GM12865 (cell line): ENCODE measurements at places on chromosomes 3 and 15.
A peak's percentile ranks its signal among the peaks of the same experiment; 100 is the strongest.

DNA sequence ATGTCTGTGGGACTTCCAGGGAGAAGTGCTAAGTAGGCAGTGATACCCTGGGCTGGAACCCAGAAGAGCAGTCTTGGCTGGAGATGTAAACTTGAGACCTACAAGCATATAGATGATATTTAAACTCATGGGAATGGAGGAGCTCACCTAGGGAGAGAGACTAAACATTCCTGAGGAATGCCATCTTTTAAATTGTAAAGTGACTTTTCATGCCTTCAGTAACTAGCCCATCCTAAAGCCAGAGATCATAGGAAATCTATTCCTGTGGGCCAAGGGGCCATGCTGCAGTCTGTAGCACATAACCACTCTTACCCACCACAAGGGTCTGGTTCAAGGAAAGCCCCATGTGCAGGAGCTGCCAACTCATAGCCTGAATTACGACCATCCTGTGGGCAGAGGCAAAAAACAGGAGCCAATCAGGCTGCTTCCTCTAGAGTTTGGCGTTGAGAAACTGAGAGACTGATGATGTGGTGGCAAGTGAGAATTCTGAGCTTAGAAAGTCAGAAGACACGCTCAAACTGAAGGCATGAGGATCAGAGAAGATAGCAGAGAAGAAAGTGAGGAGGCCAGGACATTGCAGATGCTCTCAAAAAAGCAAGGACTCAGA, 37.5 kb downstream of the CTDSPL start:
- peak; percentile 78 for DNase-seq

DNA sequence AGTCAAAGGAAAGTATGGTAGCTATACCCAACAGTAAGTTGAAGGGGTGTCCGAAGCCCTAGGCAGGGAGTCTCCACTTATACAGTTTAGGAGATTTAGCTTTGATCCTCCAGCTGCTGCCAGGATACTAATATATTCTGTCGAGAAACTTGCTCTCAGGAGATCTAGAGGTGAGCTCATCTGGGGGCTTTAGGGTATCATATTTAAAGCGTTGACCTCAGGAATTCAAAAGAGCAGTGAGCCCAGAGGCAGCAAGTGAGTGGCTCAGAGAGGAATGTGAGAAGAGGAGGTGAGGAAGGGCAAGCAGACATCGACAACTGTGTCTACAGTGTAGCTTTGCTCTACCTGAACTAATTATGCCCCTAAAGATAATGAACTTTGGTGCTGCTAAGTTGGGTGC, 245.1 kb upstream of the LRTM1 start:
- no peak for DNase-seq

- no peak for DNase-seq
These were observed 135.0 kb upstream of the FAM3D start for GRCh38 chr3:58801541-58801940.

DNA sequence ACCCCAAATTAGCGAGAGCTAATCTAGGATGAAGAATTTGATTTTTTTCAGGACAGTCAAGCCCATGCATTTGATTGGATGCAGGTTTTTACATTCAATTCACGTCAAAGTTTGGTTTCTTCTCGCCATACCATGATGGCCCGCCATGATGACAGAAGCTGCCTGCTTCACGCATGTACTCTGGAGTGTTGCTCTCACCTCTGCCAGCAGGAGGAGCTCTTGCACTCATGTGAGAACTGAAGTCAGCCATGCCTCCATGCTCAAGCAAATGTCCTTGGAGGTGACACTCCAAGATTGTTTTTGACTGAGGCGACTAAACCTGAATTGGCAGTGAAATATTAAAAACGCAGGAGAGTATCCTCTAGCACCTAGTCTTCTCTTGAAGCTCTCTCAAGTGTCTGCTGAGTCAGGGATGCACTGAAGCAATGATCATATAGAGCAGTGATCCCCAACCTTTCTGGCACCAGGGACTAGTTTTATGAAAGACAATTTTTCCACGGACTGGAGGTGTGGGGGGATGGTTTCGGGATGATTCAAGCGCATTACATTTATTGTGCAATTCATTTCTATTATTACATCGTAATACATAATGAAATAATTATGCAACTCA, 120.9 kb downstream of the SAMMSON start:
- DNase-seq: peak; percentile 92

GRCh38 chr3:105700575-105700974, 168.2 kb downstream of the CBLB start:
- no peak for DNase-seq

GRCh38 chr15:81197688-81198281, 1.1 kb downstream of the IL16 start:
- no peak for DNase-seq

- peak; percentile 48 for DNase-seq
These were observed 106.3 kb upstream of the RNU6-1 start for GRCh38 chr15:67945951-67946700.

DNA sequence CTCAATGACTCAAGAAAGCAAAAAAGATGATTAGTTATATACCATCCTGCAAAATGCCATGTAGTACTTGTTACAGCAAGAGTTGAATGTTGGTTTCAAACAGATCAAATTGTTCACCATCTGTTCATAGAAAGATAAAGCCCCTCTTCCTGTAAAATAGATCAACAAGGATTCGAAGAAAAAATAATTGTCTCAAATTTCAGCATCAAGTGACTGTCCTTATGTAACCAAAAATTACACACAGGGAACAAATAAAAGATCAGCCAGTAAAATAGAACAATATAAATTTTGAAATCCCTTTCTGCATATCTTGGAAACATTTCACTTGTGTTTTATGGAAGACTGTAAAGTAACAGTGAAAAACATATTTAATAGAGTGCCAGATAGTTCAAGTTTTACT, 165.1 kb upstream of the STAC start:
- no peak for DNase-seq

DNA sequence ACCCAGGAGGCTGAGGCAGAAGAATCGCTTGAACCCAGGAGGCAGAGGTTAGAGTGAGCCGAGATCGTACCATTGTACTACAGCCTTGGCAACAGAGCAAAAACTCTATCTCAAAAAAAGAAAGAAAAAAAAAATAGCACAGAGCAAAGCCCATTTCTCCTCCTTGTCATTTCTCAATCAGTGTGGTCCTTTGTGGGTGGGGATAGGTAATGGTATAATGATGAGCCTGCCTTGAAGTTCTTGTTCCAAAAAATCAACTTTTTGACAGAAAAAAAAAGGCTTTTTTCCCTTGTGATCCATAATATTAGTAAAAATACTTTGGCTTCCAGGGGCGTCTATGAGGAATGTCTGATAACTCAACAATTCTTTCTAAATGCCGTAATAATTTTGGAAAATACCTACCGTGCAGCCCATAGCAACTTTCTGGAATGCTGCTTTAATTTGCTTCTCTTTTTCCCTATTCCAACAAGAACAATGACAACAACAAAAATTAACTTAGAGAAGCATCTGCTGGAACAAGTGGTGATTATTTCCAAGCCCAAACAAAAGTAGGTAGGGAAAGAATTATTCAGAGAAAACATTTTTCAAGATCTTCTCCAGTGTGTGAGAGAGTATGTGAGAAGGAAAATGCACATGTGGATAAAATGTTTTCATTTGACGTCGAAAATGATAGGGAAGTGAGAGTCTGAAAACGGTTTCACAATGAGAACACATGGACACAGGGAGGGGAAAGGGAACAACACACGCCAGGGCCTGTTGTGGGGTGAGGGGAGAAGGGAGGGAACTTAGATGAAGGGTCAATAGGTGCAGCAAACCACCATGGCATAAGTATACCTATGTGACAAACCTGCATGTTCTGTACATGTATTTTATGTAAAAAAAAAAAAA, 337.8 kb downstream of the RBMS3 start:
- no peak for DNase-seq

DNA sequence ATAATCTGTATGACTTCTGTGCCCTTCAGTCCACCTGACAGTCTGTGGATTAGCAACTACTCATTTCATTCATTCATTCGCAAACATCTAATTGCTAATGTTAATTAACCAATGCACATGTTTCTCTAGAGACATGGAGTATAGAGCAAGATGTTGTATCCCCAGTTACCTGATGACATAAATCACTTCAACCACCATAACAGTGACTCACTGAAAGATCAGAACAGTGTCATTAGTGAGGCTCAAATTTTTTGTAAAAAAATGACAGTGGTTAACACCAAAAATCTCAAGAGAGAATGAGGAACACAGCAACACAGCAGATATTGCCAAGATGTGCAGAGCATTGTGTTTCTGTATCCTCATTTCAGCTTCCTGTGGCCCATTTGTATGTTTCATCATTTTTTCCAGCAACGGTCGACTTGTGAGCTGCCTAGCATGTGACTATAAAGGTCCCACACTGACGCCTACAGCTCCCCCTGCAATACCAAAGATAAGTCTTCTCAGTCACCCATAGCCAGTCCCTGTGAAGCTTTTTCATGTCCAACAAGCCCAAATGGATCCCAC, 3.7 kb upstream of the PLD1 start:
- peak; percentile 63 for DNase-seq

GRCh38 chr15:98160236-98160635, 199.7 kb downstream of the ARRDC4 start:
- DNase-seq: peak; percentile 69

DNA sequence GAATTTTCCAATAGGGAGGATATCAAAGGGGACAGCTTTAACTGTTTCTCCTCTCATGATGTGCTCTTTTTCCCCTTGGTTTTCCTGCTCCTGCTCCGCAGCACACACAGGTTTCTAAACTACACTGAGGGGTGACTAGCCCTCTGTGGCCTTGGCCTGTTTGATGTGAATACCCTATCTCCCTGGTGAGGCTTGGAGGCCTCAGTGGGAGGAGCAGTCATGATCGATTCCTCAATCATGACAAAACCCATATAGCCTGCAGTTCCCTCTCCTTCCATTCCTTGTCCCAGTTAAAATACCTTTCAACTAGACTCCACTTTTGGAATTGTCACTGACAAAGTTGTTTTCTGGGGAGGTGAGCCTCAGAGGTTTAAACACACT, 24.0 kb upstream of the USP3 start:
- no peak for DNase-seq

- no peak for DNase-seq
These were observed 30.8 kb downstream of the CHCHD4 start for GRCh38 chr3:14093831-14094230.

GRCh38 chr3:161423911-161424522, 52.7 kb upstream of the SPTSSB start:
- peak; percentile 26 for DNase-seq

- DNase-seq: no peak
These were observed 54.0 kb upstream of the POLR2M start for GRCh38 chr15:57652481-57652880.

DNA sequence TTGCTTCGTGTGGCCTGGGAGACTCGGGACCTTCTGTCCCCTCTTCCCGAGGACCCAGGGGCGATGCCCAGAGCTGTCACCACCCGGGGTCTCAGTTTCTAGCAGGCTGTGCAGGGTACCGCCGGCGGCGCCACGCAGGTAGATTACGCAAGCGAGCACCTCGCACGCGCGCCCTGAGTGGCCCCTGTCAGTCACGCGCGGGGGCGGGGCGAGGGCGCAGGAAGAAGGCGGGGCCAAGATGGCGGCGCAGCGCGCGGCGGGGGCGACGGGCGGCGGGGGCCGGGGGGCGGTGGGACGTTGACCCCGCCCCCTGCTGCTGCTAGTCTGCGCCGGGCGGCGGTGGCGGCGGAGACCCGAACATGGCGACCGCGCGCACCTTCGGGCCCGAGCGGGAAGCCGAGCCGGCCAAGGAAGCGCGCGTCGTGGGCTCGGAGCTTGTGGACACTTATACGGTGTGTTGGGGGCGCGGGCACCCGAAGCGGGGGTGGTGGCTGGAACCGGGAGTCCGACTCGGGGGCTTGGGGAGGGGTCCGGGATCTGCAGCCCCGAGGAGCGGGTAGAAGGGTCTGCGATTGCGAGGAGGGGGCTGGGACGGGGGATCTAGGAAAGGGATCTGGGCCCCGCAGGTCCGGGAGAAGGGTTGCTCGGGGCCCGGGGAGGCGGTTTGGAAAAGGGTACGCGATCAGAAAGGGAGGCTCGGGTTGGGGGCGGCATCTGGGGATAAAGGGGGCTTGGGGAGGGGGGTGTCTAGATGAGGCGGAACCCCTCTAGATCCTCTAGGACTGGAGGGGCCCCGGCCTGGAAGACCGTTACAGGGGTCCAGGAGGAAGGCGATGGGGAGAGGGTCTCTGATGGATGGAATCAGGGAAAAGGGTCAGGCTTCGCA, at the start of gene NISCH:
Gene NISCH, plus strand, starts transcription at position 322 of the 886 bp plus-strand sequence. Its CDS starts 38 bp downstream, at position 360.
- DNase-seq: peak; percentile 93

GRCh38 chr15:74242441-74243185, 6.5 kb downstream of the CCDC33 start:
- no peak for DNase-seq

DNA sequence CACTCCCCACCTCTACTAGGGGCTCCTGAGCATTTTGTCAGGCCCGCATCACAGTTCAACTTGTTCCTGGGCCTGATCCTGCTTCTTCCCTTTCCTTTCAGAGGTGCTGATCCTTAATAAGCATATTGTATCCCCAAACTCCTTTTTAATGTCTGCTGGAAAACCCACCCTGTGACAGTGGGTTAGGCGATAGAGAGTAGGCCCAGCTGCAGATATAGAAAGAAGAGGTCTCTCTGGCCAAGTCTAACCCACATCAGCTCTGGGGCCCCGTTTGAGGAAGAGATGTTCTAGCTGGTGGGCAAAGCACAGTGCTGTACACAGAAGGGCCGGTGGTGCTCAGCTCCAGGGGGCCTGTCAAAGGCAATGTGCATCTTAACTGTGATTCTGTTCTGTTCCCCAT, 34.3 kb upstream of the ST6GAL1 start:
- DNase-seq: no peak

DNA sequence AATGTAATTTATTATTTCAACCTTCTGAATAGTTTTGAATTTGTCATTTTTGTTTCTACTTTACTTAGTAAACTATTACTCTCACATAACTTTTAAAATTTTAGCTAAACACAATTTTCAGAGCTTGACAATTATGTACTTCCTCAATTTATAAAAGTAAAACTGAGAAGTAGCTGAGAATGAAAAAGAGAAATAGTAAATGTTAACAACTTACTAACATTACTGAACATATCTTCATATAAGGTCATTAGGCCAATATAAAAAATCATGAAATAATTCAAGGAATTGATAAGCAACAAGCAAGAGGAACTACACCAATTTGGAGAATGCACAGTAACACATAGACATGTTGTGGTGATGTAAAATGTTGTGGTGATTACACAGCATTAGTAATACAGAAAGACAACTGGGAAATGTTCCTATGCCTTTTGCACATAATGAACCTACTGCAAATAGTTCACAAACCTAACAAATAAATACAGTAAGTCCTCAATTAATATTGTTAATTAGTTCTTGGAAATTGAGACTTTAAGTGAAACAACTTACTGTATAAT, 137.9 kb downstream of the CBLB start:
- no peak for DNase-seq

DNA sequence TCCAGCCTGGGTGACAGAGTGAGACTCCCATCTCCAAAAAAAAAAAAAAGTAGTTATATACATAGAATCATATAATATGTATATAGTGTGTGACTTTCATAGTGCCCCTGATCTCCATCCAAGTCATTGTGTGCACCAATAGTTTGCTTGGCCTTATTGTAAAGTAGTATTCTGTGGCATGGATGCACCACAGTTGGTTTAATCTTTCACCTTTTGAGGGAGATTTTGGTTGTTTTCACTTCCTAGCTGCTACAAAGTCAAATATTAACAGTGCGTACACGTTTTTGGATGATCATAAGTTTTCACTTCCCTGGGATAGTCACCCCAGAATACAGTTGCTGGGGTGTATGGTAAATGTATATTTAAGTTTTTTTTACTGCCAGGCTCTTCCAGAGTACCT, 162.8 kb downstream of the PTPRG start:
- DNase-seq: no peak
